NCI-H226 (cell line): ENCODE measurements at places on chromosomes 1 and 21.

DNA sequence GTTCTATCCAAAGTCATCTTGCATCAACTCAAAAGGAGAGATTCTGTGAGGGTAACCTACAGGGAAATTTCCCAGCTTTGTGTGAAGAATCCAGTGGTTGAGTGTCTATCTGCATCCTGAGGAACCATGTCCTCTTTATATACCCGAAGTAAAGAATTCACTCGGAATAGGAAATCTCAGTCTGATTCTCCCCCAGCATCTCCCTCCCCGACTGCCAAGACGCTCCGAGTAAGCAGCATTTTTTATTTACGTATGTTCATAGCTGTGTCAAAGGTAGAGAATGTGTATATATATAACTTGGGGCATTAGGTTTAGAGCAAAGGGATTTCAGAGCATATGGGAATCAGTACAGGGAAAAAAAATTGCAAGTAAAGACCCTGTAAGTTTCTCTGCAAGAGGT, 170.2 kb downstream of the SYT2 start:
- DNase-seq, result no peak

- DNase-seq, result no peak
Measured at GRCh38 chr1:40315795-40316594, 1.1 kb downstream of the COL9A2 start.

- peak; percentile 88 for DNase-seq
Measured at GRCh38 chr1:116375887-116376728, 3.1 kb downstream of the ATP1A1 start.

DNA sequence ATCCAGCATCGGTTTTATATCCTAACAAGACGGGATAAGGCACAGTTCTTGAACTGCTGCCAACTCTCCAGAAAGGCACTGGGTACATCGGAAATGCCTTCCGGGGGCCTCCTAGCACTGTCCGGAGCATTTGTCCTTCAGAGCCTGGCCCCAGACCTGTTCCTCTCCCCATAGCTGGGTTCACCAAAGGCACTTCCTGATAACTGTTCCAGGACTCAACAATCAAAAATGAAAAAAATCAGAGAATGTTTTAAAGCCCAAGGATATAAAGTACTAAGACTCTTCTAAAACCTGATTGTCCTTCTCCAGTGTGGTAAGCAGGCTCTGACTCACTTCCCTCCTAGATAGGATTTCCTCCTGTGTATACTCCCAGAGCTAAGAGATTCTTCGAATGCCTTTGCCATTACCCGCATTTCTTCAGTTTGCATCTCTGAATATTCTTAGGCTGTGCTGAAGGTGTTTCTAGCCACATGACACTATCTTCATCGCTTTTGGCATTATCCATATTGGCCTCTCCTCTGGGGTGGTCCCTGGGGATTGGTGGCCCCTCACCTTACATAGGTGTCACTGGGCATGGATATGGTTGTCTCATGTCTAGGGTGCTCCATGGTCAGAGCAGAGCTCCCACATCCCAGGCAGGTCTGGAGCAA, 112.9 kb downstream of the ZBTB18 start:
- DNase-seq, result peak; percentile 99

DNA sequence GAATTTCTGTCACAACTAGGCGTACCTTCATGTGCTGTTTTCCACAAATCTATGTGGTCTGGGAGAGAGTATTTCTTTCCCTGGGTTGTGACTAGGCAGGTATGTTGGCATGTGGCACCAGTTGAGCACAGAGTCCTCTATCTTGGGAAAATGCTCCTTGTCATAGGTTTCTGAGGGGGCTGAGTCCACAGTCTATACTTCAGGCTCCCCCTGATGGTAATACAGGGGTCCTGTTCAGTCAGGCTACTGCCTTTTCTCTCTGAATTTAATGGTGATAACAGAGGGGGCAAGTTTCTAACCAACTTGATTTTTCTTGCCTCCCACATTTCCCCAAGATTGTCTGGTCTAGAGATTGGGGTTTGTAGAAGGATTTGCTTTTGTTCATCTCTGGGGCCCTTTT, 35.8 kb downstream of the VANGL1 start:
- no peak for DNase-seq

GRCh38 chr1:23177438-23178380, 9.1 kb upstream of the LUZP1 start:
- peak; percentile 75 for DNase-seq

DNA sequence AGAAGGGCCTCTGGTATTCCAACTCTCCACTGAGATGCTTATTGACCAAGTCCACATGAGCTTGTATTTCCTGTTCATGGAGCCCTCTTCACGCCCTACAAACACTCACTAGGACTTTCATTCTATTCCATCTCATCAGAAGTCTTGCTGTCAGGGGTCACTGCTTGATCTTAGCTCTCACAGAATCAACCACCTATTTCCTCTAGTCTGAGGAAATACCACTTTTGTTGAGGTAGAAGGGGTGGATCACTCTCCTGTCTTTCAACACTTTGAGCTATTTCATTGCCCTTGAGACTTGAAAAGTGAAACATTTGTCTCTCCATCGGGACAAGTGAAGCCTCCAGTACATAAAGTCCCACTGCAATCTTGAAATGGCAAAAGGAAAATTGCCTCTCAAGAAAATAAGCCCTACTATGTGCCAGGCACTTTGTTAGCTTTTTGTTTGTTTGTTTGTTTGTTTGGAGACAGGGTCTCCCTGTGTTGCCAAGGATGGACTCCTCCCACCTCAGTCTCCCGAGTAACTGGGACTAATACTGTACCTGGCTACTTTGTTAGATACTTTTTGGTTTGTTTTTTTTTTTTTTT, 19.8 kb upstream of the FAM110D start:
- no peak for DNase-seq

DNA sequence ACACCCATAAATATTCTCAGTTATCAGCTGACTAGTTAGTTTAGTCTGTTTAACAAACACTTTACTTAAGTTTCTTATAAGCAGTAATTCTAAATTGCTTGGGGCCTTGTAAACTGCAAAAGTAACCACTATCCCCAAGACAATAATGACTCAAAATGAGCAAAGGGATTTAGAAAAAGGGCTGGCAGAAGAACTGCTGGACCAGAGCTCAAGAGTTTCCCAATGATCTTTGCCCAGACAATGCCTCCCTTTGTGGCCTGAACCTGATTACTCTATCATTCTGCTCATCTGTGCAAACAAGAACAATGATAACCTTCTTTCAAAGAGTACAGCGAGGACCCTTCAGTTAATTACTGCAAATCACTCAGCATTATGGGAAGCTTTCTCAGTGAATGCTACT, 123.5 kb downstream of the TIAM1 start:
- DNase-seq, result no peak

DNA sequence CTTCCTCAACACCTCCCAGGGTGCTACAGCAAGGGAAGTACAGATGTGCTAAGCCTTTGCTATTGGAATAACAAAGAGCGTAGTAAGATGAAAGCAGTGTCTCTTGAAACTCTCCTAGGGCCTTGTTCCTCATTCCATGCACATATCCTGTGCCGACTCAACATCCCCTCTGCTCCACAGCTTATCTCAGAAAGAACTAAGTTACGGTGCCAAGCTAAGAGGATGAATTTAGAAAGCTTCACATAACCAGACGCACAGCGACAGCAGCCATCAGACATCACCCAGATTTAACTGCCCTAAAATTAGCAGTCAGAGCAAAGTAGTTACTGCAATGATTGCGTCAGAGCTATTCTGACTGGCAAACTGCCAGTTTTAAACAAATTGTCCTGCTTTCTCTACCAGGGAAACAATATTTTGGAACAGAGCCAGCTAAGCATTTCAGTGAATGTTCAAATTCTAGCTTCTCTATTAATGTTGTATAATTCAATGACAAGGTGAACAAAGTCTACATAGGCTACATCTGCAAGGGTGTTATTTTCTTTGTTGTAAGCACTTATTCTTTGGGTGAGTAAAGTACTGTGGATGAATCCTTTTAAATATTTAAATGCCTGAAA, 9.5 kb downstream of the SIPA1L2 start:
- DNase-seq, result peak; percentile 26

DNA sequence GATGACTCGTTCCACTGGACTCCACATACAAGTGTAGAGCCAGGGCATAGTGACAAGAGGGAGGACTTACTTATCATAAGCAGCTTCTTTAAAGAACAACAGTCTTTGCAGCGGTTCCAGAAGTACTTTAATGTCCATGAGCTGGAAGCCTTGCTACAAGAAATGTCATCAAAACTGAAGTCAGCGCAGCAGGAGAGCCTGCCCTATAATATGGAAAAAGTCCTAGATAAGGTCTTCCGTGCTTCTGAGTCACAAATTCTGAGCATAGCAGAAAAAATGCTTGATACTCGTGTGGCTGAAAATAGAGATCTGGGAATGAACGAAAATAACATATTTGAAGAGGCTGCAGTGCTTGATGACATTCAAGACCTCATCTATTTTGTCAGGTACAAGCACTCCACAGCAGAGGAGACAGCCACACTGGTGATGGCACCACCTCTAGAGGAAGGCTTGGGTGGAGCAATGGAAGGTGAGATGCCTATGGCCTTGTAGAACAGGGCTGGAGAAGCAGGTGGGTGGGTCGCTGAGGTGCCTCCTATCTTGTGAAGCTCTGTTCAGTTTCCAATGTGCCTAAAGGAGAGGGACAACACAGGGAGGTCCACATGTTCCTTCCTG, 12.1 kb downstream of the MIA3 start:
- DNase-seq, result no peak

DNA sequence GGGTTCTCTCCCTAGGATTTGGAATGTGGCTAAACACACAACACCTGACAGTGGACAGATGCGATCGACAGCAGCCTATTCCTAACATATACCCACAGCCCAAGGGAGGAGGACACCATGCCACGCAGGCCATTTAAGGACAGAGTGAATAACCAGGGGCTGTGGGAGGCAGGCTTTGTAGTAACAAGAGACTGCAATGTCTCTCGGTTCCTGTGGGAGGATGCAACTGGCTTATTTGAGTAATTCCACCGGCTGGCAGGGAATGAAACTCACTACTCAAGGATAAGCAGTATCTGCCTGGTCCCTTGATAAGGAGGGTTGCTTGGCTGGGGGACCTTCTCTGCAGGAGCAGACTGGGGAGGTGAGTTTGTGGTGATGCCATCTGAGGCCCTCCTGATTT, 109.6 kb downstream of the PCP4 start:
- no peak for DNase-seq

GRCh38 chr1:109640285-109640865, 15.5 kb upstream of the GSTM4 start:
- DNase-seq, result peak; percentile 51

DNA sequence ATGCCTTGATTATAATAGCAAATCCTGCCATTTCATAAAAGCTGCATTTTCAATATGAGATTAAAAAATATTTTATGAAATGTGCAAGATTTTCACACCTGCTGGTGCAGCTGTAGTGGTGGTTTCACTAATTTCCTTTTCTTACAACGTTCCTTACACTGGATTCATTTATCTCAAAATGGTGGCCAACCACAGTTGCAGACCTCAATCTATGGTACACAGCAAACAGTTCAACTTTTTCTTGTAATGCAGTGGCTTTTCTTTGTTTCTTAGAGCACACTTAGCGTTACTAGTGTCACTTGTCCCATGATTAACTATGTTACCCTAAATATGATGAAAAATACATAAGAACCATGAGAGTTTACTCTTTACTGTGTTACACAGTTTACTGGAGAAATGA, 32.7 kb downstream of the FCER1A start:
- no peak for DNase-seq

DNA sequence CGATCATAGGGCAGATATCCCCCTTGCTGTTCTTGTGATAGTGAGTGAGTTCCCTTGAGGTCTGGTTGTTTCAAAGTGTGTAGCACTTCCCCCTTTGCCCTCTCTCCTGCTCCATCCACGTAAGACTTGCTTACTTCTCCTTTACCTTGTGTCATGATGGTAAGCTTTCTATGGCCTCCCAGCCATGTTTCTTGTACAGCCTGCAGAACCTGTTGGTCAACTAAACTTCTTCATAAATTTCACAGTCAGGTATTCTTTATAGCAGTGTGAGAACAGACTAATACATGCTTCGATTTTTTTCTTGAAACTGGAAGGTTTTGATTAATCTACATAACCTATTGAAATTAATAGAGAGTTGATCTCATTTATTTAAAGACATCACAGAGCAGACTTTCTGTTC, 302.5 kb upstream of the PBX1 start:
- no peak for DNase-seq

DNA sequence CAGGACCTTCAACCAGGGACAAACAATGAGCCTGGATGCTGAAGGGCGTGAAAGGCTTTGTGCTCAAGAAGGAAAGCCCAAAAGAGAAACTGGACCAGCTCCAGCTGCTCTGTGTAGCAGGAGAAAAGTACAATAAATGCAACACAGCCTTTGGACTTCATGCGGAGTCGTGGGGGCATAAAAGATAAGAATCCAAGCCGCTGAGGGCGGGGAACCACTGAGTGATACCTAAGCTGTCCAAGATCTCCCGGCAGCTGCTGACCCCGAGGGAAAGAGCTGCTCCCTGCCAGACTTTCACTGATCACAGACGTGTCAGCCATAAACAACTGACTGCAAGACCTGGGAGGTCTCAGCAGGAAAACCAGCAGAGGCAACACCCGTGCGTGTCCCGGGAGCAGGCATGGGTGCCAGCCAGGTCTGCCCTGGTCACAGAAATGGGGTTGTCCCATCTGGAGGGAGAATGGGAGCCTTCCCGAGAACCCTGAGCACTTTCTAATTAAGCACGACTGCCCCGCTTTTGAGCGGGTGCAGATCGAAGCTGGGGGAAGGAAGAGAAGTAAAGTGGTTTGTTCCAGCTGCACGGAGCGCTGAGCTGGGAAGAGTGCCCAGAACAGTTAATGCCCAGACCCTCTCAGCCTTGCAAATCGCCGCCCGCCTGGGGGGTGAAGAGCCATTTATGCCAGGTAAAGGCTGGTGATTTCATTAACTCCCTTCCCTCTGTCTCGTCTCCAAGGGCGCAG, 68.3 kb upstream of the TARDBP start:
- no peak for DNase-seq

DNA sequence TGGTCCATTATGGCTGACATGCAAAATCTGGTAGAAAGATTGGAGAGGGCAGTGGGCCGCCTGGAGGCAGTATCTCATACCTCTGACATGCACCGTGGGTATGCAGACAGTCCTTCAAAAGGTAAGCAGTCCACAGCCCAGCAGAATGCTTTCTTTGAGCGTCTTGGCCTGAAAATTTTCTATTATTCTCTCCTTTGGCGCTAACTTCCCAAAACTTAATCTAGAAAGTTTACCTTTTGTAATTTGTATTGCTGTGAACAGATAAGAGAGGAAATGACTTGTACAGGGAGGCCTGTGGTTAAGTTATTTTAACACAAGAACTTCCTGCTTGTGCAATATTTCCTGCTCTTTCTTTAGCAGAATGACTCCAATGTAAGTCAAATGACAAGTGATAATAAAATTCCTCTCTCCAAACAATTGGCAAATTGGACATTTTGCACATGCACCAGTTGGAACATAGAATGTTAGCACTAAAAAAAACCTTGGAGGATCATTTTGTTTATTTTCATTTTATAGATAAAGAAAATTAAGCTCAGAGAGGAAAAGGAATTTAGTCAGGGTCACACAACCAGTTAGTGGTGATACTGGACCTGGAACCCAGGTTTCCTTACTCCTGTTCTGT, 18.9 kb downstream of the CAP1 start:
- peak; percentile 69 for DNase-seq

GRCh38 chr1:109818988-109819764, 55.5 kb upstream of the EPS8L3 start:
- DNase-seq, result no peak
